ENCODE measurements at places on chromosomes 12 and 14.

GRCh38 chr12:59651229-59651920 lies 55.5 kb downstream of the SLC16A7 start:
- no peak for DNase-seq

- no peak for DNase-seq
Observed at GRCh38 chr12:30108666-30109065, 324.9 kb upstream of the TMTC1 start.

GRCh38 chr14:21070610-21071224 lies 613 bp downstream of the ARHGEF40 start:
- DNase-seq = no peak

DNA sequence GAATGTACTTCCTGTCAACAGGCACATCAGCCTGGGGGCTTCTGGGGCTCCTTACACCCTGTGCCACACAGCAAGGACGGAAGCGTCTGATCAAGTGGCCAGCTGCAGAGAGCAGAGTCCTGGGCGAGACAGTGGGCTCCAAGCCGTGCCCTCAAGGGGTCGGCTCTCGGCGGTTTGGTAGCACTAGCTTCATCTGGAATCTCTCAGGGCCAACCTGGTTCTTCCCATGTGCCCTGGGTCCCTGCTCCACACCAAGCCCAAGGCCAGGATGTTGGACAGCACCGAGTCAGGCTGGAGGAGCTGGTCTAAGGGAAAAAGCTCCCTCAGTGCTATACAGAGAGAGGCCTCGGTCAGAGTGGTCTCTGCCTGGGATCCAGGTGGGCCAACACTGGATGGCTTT lies 20.5 kb downstream of the DIO3 start:
- DNase-seq = no peak

DNA sequence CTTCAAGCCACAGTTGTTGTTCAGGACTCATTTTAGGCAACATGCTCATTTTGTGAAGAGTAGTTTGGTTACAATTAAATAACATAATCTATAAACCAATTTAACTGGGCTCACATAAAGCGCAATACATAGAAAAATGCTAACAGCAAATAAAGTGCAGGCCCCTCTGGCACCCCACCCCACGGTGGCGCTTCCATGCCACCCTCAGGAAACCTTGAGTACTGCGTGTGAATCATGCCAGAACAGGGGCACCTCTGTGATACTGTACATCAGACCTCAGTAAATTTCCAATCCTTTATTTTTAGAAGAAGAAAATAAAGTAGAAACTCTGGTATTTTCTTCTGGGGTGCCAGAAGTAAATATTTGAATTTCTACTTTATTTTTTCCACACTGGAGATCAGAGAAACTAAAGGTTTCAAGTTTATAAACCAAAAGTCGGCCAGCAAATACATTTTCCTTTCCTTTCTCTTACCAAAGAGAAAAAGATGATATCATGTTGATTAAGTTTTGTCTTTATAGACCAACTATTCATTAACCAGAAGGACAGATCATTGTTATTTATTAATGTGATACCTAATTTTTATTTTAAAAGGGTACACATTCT lies 316.8 kb downstream of the PAWR start:
- DNase-seq = no peak

DNA sequence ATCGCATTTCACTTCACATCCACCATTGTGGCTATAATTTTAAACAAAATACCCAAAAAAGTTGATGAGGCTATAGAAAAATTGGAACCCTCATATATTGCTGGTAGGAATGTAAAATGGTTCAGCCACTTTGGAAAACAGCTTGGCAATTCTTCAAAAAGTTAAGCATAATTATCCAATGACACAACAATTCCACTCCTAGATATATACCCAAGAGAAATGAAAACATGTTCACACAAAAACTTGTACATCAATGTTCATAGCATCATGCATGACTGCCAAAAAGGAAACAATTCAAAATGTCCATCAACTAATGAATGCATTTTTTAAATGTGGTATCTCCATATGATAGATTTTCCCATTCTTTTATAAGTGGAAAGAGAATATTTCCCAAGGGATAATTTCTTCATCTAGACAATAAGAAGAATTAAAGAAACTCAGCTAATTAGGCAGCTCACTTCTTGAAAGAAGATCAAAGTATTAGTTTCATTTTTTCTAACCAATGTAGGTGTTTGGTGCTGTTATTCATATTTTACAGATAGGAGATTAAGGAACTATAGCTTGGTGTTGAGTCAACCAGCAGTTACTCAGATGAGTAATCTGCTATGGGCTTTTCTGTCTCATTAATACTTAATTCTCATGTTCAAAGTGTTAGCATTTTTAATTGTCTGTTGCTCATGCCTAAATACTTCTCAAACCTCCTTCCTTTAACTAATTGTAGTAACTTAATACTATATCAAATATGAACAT lies 32.8 kb downstream of the YEATS4 start:
- no peak for DNase-seq

DNA sequence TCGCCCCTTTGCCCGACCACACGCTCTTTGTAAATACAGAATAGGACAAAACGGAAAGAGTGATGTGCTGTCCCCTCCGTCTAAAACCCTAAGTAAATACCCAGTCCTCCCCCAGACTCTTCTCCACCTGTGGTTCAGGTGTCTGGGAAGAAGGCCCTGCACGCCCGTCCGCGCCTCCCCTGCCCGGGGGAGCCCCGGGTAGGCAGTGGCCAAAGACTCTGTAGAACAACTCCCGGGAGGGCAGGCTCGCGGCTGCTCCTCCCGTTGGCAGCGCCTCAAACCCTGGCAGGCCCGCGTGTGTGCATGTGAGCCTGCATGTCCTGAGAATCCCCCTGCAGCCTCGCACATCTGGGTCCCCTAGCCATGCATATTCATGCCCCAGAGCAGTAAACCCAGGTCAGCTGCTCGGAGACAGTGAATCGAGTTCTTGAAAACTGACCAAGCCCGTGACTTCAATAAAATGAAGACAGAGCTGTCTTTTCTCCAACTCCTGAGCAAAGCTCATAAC lies 165.8 kb downstream of the MON2 start:
- DNase-seq = no peak

DNA sequence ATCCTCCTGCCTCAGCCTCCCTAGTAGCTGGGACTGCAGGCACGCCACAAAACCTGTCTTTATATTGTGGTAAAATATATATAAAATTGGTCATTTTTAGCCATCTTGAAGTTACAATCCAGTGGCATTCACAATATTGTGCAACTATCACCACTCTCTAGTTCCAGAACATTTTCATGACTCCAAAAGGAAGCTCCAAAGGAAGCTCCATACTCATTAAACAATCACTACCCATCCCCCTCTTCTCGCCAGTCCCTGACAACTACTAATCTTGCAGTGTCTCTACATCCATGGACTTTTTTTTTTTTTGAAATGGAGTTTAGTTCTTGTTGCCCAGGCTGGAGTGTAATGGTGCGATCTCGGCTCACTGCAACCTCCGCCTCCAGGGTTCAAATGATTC lies 3.1 kb downstream of the GCH1 start:
- DNase-seq = no peak

DNA sequence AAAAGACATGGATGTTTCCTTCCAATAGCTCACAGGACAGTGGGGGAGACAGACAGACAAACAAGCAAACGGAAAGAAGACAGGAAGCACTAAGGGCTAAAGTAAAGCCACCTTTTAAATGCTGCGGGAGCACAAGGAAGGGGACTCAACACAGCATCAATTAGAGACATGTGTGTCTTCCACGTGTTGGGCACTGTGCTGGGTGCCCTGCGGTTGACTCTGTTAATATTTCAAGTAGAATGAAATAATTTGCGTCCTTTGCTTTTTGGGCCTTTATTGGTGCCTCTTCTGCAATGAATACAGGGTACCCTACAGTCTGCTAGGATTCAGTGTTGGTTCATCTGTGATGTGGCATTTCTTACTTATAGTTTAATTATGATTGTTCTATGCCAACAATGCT lies 90.9 kb upstream of the CPM start:
- DNase-seq = no peak

DNA sequence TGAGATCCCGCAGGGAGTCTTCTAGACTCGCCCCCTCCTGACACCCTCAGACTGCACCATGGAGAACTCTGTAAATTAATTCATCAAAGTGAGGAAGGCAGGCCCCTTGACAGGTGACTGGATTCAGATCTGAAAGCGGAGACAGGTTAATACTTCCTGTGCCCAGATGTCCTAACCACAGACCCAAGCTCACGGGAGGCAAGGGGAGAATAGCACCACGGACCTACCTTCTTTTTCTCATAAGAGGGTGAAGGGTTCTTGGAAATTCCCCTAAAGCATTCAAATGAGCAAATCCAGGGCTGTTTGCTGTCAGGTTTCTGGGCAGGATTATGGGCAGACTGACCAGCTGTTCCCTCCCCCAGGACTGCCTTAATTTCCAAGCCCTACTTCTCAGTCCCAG lies 170.0 kb downstream of the ZFP36L1 start:
- DNase-seq = no peak

DNA sequence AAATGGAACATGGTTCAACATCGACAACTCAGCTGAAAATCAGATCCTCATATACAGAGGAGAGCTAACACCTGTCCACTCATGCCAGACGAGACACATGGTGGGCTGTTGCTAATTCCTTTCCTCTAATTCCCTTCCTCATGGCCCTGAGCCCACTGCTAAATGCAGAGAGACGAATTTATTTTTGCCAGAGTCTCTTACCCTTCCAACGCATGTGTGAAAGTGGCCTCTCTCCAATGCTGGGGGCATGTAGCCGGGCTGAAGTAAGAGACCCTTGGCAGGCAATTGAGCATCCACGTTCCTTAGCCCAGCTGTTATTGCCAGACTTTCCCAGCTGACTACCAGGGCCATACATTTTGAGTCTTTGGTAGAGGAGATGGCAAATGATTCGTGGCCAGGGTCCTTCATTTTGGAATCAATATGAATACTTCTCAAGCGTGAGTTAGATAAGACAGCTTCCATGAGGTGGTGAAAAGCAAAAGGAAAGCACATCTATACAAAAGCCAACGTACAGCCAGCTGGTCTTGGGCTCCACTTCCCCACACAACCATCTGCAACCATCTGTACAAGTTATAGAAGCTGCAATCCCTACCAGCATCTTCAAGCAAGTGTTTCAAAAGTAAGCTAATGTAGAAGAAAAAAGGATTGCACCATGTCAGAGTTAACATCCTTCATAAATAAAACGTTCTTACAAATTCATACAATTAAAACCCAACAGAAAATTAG lies 28.6 kb downstream of the CORO1C start:
- DNase-seq = no peak

- DNase-seq = no peak
Observed at GRCh38 chr12:71128191-71128788, 29.5 kb downstream of the TSPAN8 start.

GRCh38 chr12:132061641-132062430 lies 82.3 kb downstream of the DDX51 start:
- no peak for DNase-seq
